ENCODE measurements at places on chromosomes 5 and 9.

- H3K27me3 ChIP-seq = no peaks in the 10 kb centered on the region
- peaks cover 4% of the 10 kb centered on the region for H3K36me3 ChIP-seq
- no peak overlapping the region for H3K4me3 ChIP-seq
These were observed 45.3 kb downstream of the RAPGEF6 start for GRCh38 chr5:131589510-131590348.

- no peaks in the 10 kb centered on the region for H3K4me1 ChIP-seq
- no peaks in the 10 kb centered on the region for H3K27me3 ChIP-seq
- H3K27ac ChIP-seq = no peak overlapping the region
- no peak for DNase-seq
- H3K36me3 ChIP-seq = no peaks in the 10 kb centered on the region
These were observed 37.1 kb upstream of the FAT2 start for GRCh38 chr5:151628112-151628823.

GRCh38 chr9:83598487-83598886 is 24.5 kb upstream of the IDNK start:
- H3K4me1 ChIP-seq = no peaks in the 10 kb centered on the region
- DNase-seq = no peak
- no peak overlapping the region for H3K27ac ChIP-seq

- peak; percentile 16 for DNase-seq
- H3K4me3 ChIP-seq = no peak overlapping the region
- H3K36me3 ChIP-seq = no peaks in the 10 kb centered on the region
- peaks cover 16% of the 10 kb centered on the region for H3K27me3 ChIP-seq
- H3K4me1 ChIP-seq = peaks cover 12% of the 10 kb centered on the region
- H3K27ac ChIP-seq = peak overlapping the region; percentile 39
These were observed 293.0 kb downstream of the ZNF608 start for GRCh38 chr5:124453221-124454051.

- H3K4me3 ChIP-seq = no peak overlapping the region
- H3K27ac ChIP-seq = no peak overlapping the region
- no peaks in the 10 kb centered on the region for H3K4me1 ChIP-seq
- DNase-seq = no peak
- H3K36me3 ChIP-seq = no peaks in the 10 kb centered on the region
- H3K27me3 ChIP-seq = no peaks in the 10 kb centered on the region
These were observed 97.6 kb downstream of the BASP1 start for GRCh38 chr5:17314907-17315471.

GRCh38 chr9:75041041-75041440 is 12.9 kb upstream of the CARNMT1 start:
- H3K4me3 ChIP-seq = no peak overlapping the region
- H3K36me3 ChIP-seq = no peaks in the 10 kb centered on the region
- peak overlapping the region; percentile 76 for H3K27ac ChIP-seq
- H3K4me1 ChIP-seq = peaks cover 10% of the 10 kb centered on the region

All from activated T-cell treated with anti-CD3 and anti-CD28 coated beads, Interleukin-2, amount 50 U/mL, for 72 hours (primary cell).